Kidney tubule cell (primary cell): ENCODE measurements at places on chromosomes 16 and 17.

DNA sequence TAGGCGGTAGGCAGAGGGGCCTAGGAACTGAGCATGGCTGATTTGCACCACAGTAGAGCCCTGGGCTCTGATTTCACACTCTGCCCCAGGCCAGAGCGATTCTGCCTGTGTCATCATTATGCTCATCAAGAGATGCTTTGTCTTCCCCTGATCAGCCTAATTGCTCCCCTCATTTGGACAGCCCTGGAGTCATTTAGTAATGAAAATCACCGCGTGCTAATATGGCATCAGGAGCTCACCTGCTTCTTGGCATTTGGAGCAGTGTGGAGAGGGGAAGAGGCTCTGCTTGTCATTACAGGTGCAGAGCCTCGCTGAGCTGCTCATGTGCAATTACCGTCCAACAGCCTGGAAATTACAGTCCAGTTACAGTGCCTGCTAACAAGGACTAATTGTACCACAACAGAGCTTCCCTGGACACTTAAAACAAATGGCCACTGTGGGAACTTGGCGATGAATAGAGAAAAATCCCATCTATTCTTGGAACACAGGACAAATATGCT lies 157.1 kb upstream of the WSCD1 start:
- no peak for DNase-seq

GRCh38 chr16:27475561-27475960 lies 73.6 kb downstream of the IL21R start:
- DNase-seq = peak; percentile 90

- DNase-seq = peak; percentile 88
These were observed 27.6 kb downstream of the CCDC40 start for GRCh38 chr17:80063830-80064585.

DNA sequence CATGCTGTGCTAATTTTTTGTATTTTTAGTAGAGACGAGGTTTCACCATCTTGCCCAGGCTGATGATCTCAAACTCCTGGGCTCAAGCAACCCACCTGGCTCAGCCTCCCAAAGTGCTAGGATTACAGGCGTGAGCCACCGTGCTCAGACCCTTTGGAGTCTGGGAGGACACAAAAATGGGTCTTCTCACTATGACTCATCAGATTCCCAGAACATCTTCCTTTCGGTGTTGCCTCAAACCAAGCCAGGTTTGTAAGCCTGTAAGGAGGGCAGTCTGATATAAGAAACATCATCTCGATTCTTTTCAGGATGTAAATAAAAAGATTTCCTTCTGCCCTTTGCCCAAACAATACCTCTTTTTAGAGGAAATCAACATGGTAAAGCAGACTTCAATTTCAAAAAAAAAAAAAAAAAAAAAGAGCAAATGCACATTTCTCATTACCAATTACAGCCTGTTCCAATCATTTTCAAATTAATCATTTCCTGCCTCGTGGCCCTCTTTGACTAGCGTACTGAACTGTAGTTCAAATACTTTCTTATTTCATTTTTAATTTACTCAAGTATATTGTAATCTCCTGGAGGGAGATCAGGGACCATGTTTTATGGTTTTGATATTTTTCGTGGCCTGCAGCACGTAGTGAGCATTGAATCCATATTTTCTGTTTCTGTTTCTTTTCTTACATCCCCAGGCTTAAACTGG lies 409.6 kb downstream of the GRIN2A start:
- no peak for DNase-seq

- peak; percentile 45 for DNase-seq
These were observed at the start of gene IL17C for GRCh38 chr16:88638323-88639230. IL17C (plus strand) TSS chr16:88638572; CDS start chr16:88638642, 70 bp downstream.

GRCh38 chr17:28878981-28879380 lies 18.6 kb downstream of the FLOT2 start:
- DNase-seq = peak; percentile 51

- no peak for DNase-seq
These were observed 549 bp downstream of the SLC26A11 start for GRCh38 chr17:80220736-80221215.

DNA sequence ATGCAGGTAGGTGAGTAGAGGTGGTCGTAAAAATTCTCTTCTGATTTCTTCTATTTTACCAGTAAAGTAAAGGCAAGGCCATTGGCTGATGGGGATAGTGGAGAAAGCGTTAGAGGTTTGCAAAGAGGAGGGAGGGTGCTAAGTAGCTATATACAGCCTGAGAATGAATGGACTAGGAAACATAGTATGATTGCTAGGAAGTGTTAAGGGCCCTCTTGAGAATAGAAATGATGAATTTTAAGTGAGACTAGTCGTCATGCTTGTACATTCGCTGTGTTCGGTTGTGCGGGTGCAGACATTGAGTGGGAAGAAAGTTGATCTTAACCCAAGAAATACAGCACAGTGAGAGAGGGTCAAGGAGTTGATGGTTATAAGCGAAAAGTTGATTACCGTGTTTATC lies 7.2 kb upstream of the HS3ST2 start:
- DNase-seq = no peak

GRCh38 chr17:65542610-65543009 lies 18.8 kb downstream of the AXIN2 start:
- DNase-seq = peak; percentile 38

DNA sequence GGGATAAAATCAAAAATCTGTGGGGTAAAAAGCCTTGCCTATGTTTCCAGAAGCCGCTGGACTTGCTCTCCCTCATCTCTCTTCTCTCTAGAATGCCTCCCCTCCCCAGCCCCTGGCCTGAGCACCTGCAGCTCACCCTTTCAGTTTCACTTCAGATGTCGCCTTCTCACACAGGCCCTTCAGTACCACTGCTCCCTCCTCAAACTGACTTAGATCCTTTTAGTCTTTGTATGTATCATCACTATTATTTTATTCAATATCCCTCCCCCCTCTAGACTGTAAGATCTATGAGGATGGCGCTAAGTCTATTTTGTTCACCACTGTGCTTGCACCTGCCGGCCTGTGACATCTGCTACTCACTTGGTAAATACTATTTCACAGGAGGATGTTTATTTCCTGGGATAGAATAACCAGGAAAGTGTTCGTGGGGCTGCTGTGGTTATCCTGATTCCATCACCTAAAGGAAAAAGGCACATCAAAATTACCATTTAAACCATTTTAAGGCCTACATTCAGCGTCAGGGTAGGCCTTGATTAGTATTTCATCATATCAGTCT lies 122.3 kb downstream of the MRTFB start:
- no peak for DNase-seq

DNA sequence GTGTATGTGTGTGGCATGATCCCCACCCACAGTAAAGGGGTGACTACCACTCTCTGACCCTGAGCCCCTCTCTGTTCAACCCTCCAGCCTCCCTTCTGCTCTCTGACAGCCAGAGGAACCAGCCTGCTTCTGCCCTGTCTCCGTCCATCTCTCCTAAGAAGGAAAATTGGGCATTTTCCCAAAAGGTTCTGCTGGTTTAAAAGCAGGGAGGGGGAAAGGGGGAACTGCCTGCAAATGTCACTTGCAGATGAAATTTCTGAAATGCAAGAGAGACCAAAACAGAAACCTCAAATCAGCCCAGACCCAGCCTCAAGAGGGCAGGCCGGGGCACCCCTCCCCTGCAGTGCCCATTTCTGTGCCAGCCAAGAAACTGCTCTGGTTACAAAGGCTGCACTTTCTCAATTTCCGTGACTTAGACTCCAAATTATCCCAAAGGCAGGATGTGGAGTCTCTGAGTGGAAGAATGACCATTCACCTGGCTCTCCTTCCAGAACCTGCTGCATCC lies 197.9 kb downstream of the RBFOX3 start:
- DNase-seq = no peak

DNA sequence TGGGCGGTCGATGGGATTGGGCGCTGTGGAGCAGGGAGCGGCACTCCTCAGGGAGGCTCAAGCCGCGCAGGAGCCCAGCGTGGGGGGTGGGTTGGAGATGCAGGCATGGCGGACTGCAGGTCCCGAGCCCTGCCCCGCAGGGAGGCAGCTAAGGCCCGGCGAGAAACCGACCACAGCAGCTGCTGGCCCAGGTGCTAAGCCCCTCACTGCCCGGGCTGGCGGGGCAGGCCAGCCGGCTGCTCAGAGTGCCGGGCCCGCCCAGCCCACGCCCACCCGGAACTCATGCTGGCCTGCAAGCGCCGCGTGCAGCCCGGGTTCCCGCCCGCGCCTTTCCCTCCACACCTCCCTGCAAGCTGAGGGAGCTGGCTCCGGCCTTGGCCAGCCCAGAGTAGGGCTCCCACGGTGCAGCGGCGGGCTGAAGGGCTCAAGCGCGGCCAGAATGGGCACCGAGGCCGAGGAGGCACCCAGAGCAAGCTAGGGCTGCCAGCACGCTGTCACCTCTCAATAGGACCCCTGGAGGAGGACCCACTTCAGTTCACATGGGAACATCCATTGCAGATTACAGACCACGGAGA lies 20.5 kb upstream of the METTL16 start:
- no peak for DNase-seq

- peak; percentile 6 for DNase-seq
These were observed 80.7 kb downstream of the HS3ST3A1 start for GRCh38 chr17:13520899-13521572.

DNA sequence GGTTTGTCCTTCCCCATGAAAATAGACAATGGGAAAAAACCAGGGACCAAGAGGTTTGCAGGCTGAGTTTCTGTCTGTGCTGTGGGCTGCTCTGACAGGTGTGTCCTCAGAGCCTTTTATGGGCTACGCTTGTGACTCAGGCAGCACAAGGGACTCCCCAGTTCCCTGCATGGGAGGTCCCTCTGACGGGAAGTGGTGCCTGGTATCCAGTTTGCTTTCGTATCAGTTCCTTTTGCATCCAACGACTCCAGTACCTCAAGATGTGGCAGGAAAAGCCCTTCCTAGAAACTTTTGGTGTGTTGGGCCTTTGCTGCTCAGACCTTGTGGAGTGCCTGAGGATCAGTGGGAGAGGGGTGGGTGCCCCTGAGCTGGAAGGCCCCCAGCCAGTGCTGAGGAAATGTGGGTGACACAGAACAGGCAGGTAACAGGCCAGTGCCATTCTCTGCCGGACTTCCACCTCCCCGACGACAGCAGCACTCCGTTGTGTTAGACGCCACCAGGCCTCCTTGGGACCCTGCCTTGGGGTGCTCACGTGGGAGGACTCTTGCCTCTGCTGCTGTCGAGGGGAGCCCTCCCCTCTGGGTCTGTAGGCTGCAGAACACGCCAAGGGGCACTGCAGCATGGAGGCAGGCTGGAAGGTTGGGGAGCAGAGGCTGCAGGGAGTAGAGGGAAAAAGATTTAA lies 38.4 kb upstream of the IRF8 start:
- no peak for DNase-seq

DNA sequence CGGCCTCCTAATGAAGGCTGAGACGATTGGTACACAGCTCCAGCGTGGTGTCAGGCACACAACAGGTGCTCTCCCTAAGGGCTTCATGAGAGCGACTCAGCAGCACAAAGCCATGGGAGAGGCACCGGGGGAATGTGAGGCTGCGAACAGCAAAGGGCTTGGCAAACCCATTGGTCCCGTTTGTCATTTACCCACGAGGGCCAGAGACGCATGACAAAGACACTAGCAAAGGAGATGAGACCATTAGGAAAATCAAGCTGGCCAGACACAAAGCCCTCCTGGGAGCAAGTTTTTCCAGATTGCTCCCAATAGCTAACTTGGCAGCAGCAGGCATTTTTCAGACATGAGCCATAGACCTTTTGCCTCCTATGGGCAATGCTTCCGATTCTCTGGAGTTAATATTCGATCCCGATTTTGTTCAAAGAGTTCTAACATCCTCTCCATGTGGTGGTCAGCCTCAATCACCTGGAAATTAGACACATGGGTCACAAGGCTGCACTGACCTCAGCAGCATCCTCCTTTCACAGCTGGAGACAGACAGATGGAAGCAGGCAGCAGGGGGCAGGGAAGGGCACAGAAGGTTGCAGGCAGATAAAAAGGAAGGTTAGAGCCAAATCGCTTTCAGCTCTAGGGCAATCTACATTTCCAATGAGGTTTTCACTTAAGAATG lies 38.2 kb downstream of the TK2 start:
- DNase-seq = peak; percentile 99

- DNase-seq = no peak
These were observed 8.5 kb downstream of the NAGPA start for GRCh38 chr16:5025171-5025632.

DNA sequence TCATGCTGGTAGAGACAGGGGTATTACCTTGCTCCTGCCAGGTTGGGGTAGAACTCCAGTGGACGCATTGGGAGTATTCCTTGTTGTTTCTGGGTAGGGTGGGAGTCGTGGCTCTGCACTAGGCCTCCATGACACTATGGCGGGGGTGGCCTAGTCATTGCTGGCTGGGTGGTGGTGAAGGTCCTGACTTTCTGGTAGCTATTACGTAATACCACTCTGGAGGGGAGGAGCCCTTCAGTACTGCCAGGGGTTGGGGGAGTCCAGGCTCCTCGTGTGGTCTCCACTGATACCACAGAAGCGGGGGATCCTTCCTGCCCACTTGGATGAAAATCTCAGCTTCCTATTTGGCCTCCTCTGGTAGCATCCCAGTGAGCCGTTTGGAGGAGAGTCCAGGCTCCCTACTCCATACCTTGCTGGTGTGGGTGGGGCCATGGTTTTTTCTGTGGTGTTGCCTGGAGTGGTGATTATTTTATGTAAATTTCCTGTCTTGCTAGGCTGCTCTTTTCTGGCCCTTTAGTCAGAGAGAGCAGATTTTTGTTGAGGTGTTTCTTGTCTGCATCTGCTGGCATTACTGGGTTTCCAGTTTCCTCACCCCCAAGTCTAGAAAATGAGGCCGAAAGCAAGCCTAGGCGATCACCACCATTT lies 65.8 kb upstream of the GNG13 start:
- no peak for DNase-seq

DNA sequence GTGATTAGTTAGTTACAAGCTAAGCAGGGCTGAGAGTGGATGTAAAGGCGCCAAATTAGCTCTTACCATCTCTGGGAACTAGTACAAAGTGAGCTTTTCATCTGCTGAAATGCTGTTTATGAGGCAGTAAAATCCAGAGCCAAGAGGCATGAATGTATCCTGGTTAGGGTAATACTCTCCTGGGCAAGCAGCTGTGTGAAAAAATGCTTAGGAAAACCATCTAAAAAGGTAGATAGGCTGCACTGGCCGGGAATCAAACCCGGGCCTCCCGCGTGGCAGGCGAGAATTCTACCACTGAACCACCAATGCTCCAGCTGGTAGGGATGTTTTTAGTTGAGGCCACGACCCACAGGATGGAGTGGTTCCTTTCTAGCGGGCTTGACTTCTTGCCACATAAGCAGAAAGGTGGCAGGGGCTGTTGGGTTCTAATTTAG lies 23.0 kb downstream of the VAC14 start:
- peak; percentile 27 for DNase-seq

DNA sequence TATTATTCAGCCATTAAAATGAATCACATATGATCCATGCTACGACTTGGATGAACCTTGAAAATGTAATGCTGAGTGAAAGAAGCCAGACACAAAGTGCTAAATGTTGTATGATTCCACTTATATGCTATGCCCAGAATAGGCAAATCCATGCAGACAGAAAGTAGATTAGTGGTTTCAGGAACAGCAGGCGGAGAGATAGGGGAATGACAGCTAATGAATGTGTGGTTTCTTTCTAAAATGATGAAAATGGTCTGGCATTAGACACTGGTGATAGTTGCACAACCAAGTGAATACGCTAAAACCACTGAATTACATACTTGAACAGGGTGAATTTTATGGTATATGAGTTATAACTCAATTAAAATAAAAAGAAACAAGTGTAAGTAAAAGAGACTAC lies 121.8 kb upstream of the NOG start:
- DNase-seq = no peak
